Tibial nerve (tissue), 4 donors: ENCODE measurements at places on chromosomes 5 and 9. TPM values are rescaled to one million over a fixed set of nuclear protein-coding genes. Genes with fewer than 3 reads are reported as not detected.

The HBEGF gene
- total RNA-seq, result 30.9 TPM

- no peak for DNase-seq
Observed at GRCh38 chr9:14127656-14128055, 186.3 kb downstream of the NFIB start.

DNA sequence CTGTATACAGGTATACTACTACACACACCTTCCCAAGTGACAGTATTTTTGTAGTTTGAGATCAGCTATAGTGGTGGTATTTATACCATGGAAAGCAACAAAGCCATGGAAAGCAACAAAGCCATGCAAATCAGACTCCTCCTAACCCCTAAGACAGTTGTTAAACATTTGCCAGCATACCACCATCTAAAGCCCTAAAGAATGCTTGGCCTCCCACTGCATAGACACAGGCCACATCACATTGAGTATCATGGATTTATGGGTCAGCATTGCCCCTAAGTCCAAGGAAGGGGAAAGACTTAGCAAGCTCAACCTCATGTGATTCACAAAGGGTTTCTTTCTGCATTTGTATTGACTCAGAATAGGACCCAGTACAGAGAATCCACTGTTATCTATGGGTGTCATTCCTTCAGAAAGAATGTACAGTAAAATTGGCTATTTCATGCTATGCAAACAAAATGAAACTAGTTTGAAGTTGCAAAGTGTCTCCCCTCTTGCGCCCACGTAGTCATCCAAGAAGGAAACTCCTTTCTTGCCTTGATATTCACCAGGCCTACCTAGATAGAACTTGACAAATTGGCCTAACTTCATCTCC lies 70.4 kb upstream of the IQGAP2 start:
- no peak for DNase-seq

The ECSCR gene
- 41.0 TPM for total RNA-seq

The COL23A1 gene
- 7.9 TPM for total RNA-seq

DNA sequence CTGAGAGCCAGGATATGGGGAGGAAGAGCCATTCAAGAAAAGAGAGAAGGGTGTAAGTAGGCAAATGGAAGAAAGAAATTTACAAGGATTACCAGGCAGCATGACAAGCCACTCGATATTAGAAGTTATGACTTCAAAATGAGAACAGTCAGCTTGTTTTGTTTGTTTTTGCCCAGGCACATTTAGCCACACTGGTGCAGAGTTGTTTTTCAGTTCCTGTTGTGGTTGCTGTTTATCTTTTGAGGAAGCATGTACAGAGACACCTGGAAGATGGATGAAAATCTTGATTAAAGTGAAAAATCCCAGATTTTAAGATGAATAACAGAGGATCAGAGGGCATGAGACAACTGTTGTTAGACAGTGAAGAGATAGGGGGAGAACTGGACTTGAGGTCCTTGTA lies 199.1 kb downstream of the MTRR start:
- no peak for DNase-seq

The TMEM8B gene
- 14.6 TPM for total RNA-seq

GRCh38 chr9:100222674-100223073 lies 123.6 kb downstream of the INVS start:
- no peak for DNase-seq

DNA sequence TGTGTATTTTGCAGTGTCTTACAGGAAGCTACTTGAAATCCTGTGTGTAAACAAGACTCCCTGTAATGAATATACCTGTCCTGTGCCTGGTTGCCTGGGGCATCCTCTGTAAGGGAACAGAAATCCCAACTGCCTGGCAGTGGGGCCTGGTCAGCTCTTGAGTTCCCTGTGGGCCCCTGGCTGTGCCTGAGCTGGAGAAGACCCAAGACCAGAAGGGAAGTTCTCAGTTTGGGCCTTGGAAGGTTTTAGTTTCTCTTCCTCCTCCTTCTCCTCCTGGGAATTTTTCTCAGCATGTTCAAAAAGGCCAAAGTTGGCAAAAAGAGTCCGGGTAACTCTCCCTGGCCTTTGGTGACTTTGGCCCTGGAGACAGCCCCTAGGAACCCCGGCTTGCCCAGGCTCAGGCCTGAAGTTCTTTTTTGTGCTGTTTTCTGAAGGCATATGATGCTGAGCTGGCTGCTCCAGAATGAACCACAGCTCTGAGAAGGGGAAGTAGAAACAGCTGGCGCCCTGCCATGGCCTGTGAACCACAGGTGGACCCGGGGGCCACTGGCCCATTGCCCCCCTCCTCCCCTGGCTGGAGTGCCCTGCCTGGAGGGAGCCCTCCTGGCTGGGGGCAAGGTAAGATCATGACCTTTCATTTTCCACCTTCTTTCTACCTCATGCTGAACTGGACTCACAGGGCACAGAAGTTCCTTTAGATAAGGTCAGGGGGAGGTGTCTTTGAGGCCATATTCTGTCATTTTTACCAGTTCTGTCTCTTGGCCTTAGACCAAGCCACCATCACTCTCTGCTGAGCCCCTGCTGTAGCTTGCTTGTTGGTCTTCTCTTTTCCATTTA lies 5.8 kb downstream of the TMEM268 start:
- DNase-seq, result peak; percentile 57

GRCh38 chr5:118596255-118596654 lies 392.1 kb downstream of the DTWD2 start:
- DNase-seq, result no peak

The BTNL8 gene
- not detected for total RNA-seq

The DTWD2 gene
- 9.8 TPM for total RNA-seq
